ENCODE measurements at places on chromosomes 3 and 15. TPM values are rescaled to one million over a fixed set of nuclear protein-coding genes. Genes with fewer than 3 reads are reported as not detected.

DNA sequence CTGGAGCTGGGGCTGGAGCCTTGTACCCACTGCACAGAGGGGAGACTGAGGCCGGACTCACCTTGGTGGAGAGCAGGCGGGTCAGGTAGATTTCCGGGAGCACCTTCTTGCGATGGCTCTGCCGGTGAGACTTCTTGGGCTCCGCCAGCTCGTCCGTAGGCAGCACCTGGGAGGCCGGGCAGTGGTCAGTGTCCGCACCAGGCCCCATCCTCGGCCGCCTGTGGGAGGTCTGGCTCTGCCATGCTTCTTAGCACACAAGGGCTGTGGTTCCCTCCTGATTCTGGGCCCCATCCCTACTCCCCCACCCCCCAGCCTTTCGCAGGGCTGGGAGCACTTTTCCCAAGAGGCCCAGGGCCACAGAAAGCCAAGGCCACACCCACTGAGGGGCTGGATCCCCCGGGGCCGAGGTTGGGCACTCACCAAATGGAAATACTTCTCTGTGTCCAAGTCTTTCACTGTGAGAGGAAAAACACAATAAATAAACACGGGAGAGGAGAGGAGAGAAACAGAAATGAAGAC, 17.4 kb downstream of the H1-8 start:
- peaks cover 4% of the 10 kb centered on the region for H3K27me3 ChIP-seq
- peak overlapping the region; percentile 50 for H3K4me3 ChIP-seq
- peak overlapping the region; percentile 72 for H3K27ac ChIP-seq
- no peak for DNase-seq
- H3K36me3 ChIP-seq: peaks cover 5% of the 10 kb centered on the region

DNA sequence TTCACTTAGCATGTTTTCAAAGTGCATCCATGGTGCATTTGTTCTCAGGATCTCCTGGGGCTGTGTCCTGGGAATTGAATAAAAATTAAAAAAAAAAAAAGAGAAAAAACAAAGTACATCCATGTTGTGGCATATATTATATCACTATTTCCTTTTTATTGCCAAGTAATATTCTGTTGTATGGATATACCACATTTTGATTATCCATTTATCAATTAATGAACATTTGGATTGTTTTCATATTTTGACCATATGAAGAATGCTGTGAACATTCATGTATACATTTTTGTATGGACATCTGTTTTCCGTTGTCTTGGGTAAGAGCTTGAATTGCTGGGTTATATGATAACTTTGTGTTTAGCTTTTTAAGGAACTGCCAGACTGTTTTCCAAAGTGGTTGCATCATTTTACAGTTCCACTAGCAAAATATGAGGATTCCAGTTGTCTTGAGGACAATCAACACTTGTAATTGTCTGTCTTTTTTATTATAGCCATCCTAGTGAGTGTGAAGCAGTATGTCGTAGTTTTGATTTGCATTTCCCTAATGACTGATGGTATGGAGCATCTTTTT, 44.5 kb downstream of the CTDSPL2 start:
- no peak overlapping the region for H3K27ac ChIP-seq
- no peak overlapping the region for H3K4me3 ChIP-seq
- no peaks in the 10 kb centered on the region for H3K4me1 ChIP-seq

DNA sequence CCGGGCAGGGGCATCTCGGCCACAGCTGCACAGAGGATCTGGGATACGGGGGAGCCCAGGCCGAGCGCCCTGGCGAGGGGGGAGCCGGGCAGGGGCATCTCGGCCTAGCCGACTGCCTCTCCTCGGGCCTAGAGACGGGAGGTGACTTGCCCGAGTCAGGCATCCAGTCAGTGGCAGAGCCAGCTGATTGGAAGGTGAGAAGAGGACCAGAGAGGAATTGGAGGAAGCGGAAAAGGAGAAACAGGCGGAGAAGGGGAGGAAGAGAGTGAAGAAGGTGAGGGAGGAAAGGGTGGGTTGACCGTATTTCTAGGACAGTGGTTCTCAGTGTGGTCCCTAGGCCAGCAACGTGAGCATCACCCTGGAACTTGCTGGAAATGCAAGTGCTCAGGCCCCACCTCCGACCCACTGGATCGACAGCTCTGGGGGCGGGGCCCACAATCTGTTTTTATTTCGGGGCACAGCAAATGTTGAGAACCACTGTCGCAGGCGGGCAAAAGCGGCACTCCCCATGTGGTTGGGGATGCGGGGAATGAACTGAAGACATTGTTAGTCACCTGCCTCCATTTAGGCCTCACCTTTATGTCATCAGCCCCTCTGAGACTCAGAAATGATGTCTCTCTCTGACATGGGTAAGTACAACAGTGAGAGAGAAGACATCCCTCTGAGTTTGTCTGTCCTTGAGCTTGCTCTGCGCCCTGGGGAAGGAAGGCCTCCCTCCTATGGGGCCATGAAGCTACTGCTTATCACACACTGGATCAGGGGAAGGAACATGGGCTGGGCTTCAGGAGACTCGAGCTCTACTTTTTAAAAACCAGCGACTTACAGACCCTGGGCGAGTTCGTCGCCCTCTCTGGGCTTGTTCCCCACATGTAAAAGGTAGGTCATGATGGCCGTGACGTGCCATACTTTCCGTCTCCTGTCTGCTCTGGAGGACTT, 1.0 kb upstream of the MELTF start:
- no peak overlapping the region for H3K27ac ChIP-seq
- no peak overlapping the region for H3K4me3 ChIP-seq
- H3K36me3 ChIP-seq: no peaks in the 10 kb centered on the region
- peaks cover 17% of the 10 kb centered on the region for H3K4me1 ChIP-seq
- H3K27me3 ChIP-seq: peaks cover 16% of the 10 kb centered on the region

- peaks cover under 1% of the 10 kb centered on the region for H3K36me3 ChIP-seq
- H3K4me3 ChIP-seq: no peak overlapping the region
- no peaks in the 10 kb centered on the region for H3K4me1 ChIP-seq
- H3K27me3 ChIP-seq: peaks cover 2% of the 10 kb centered on the region
Observed at GRCh38 chr15:51132384-51133139, 37.9 kb upstream of the TNFAIP8L3 start.

GRCh38 chr15:70512772-70513362, 250.5 kb downstream of the UACA start:
- H3K4me1 ChIP-seq: peaks cover 6% of the 10 kb centered on the region
- DNase-seq: no peak
- H3K27ac ChIP-seq: no peak overlapping the region
- H3K36me3 ChIP-seq: peaks cover 17% of the 10 kb centered on the region

DNA sequence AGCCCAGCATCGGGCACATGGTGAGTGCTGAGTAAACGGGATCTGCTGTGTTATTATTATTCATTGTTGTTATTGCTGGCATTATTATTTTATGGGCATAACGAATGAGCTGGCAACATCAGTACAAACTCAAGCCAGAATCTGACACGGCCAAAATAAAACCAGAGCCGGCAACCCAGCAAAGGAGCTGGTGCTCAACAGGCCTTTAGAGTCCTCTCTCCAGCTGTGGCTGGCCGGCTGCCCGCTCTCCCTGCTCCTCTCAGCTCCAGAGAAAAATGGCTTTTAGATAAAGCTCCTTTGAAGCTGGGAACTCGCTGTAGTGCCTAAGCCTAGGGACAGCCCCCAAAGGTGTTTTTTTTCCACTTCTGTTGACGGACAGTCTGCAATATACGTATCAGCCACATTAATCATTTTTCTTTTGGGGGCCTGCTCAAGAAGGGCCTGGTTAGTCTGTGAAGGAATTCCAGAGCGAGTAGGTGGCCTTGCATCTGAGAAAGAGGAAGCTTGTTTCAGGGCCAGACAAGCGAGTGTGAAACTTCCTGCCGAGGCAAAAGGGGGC, 193.9 kb upstream of the UBE2E1 start:
- no peak overlapping the region for H3K4me3 ChIP-seq
- H3K27ac ChIP-seq: no peak overlapping the region
- H3K36me3 ChIP-seq: no peaks in the 10 kb centered on the region
- no peak for DNase-seq
- H3K27me3 ChIP-seq: peaks cover 7% of the 10 kb centered on the region

GRCh38 chr15:43107751-43108150, 1.9 kb upstream of the UBR1 start:
- H3K4me1 ChIP-seq: peaks cover 3% of the 10 kb centered on the region
- H3K27ac ChIP-seq: no peak overlapping the region
- no peak overlapping the region for H3K4me3 ChIP-seq
- no peaks in the 10 kb centered on the region for H3K27me3 ChIP-seq
- DNase-seq: no peak
- H3K36me3 ChIP-seq: no peaks in the 10 kb centered on the region

- no peak for DNase-seq
- H3K27ac ChIP-seq: no peak overlapping the region
- H3K27me3 ChIP-seq: peaks cover 1% of the 10 kb centered on the region
- no peaks in the 10 kb centered on the region for H3K36me3 ChIP-seq
- no peak overlapping the region for H3K4me3 ChIP-seq
Observed at GRCh38 chr15:63880744-63881143, 47.0 kb upstream of the HERC1 start.

- H3K36me3 ChIP-seq: no peaks in the 10 kb centered on the region
- H3K4me3 ChIP-seq: no peak overlapping the region
- H3K27me3 ChIP-seq: no peaks in the 10 kb centered on the region
- H3K27ac ChIP-seq: no peak overlapping the region
- DNase-seq: no peak
Observed at GRCh38 chr3:182973047-182973446, 7.3 kb downstream of the DCUN1D1 start.

DNA sequence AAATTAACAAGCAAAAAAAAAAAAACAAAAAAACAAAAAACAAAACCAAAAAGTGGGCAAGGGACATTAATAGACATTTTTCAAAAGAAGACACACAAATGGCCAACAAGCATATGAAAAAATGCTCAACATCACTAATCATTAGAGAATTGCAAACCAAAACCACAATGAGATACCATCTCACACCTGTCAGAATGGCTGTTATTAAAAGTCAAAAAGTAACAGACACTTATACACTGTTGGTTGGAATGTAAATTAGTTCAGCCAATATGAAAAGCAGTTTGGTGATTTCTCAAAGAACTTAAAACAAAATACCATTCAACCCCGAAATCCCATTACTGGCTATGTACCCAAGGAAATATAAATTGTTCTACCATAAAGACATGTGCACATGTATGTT, 222.4 kb upstream of the CD96 start:
- no peak for DNase-seq
- no peaks in the 10 kb centered on the region for H3K27me3 ChIP-seq
- H3K4me1 ChIP-seq: peaks cover 3% of the 10 kb centered on the region
- no peak overlapping the region for H3K4me3 ChIP-seq
- no peaks in the 10 kb centered on the region for H3K36me3 ChIP-seq
- H3K27ac ChIP-seq: no peak overlapping the region

- no peaks in the 10 kb centered on the region for H3K36me3 ChIP-seq
- no peak overlapping the region for H3K27ac ChIP-seq
- no peak for DNase-seq
- H3K27me3 ChIP-seq: peaks cover 2% of the 10 kb centered on the region
- peaks cover 15% of the 10 kb centered on the region for H3K4me1 ChIP-seq
Observed at GRCh38 chr3:45023675-45024074, 2.4 kb upstream of the CLEC3B start.

DNA sequence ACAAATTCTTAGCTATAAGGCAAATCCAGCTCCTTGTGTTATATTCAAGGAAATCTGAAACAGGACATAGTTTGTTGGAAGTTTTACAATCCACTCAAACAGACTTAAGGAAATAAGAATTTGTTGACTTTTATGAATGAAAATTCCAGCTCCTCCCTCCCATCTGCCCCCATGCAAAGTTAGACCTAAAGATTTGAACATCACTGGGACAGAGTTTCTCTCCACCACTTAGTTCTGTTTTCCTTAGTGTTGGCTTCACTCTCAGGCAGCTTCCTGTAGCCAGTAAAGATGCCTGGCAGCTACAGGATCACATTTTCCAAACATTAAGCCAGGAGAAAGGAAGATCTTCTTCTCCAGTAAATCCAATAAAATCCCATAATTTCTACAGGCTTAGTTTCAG, 265.0 kb downstream of the TAFA4 start:
- DNase-seq: no peak
- no peak overlapping the region for H3K4me3 ChIP-seq
- H3K27ac ChIP-seq: no peak overlapping the region
- no peaks in the 10 kb centered on the region for H3K27me3 ChIP-seq
- no peaks in the 10 kb centered on the region for H3K36me3 ChIP-seq

The FOXL2NB gene
- 0.15 TPM for total RNA-seq

The MST1R gene
- total RNA-seq: 8.6 TPM

The THRB gene
- total RNA-seq: 0.56 TPM

The EFHB gene
- total RNA-seq: 0.76 TPM
